ENCODE measurements at places on chromosomes 6 and 20. TPM values are rescaled to one million over a fixed set of nuclear protein-coding genes. Genes with fewer than 3 reads are reported as not detected.

Gene SIM1
- not detected for total RNA-seq

Gene ZNF292
- 124 TPM for total RNA-seq

GRCh38 chr6:163352011-163352685 is 62.4 kb upstream of the QKI start:
- DNase-seq, result no peak

DNA sequence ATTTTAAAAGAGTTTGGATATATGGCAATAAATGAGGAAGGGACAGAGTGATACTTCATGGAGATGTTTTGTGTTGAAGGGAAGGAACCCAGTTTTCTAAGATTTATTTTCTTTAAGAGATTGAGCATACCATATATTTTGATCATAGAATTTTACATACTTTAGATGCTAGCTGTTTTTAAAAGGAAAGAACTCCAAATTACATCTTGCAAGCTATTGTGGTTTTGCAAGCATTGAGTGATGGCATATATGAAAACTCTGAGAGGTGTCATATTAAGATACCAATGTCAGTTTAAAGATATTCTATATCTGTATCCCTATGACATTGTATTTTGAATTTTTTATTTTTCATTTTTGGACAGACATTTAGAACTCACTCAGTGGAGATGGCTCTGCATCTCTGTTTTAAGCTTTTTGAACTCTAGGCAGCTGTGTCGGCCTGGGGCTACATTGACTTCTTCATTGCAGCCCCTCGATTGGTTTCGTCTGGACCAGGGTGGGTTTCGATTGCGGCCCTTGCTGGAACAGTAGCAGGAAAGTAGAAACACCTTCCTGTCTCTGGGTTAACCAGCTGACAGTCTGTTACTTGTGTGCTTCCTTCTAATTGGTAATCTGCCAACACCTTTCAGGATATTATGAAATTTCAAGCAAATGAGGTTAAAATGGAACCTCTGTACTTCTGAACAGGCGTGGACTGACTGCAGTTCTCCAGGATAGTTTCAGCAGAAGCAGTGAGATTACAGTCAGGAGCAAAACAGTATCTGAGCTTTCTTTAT is 14.0 kb downstream of the IGF2R start:
- no peak for DNase-seq

GRCh38 chr20:4453359-4453758 is 268.4 kb upstream of the PRND start:
- no peak for DNase-seq
